ENCODE measurements at places on chromosomes 11 and 22. TPM values are rescaled to one million over a fixed set of nuclear protein-coding genes. Genes with fewer than 3 reads are reported as not detected.

- DNase-seq, result no peak
These were observed 60.7 kb upstream of the ALKBH3 start for GRCh38 chr11:43819926-43820325.

Gene MPPED2
- 50.4 TPM for total RNA-seq

Gene KCNE3
- total RNA-seq, result 1.5 TPM

GRCh38 chr22:46522797-46523196 is 14.6 kb downstream of the CELSR1 start:
- no peak for DNase-seq

DNA sequence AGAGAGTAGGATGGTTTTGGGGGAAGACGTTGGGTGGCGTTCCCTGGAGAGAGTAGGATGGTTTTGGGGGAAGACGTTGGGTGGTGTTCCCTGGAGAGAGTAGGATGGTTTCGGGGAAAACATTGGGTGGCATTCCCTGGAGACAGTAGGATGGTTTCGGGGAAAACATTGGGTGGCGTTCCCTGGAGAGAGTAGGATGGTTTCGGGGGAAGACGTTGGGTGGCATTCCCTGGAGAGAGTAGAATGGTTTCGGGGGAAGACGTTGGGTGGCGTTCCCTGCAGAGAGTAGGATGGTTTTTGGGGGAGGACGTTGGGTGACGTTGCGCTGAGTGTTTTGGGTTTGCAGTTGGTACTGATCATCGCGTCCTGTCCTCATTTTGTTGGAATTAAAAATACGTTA is 28.2 kb downstream of the IGHMBP2 start:
- no peak for DNase-seq

Gene SCGB1A1
- total RNA-seq, result not detected

- no peak for DNase-seq
These were observed 33.7 kb downstream of the ZC3H12C start for GRCh38 chr11:110126936-110127335.

Gene TUB
- total RNA-seq, result 76.3 TPM

- DNase-seq, result peak; percentile 15
These were observed 701 bp downstream of the TMEM216 start for GRCh38 chr11:61392981-61393595.

Gene SMIM38
- 1.4 TPM for total RNA-seq

GRCh38 chr11:118530683-118531596 is at the start of gene TMEM25:
TMEM25 (plus strand) TSS chr11:118531192; CDS start chr11:118531802, 610 bp downstream.
- DNase-seq, result peak; percentile 86

Gene HIC2
- 10.8 TPM for total RNA-seq

- no peak for DNase-seq
These were observed 107.7 kb downstream of the CADM1 start for GRCh38 chr11:115396533-115396932.

GRCh38 chr11:112655371-112655770 is 305.8 kb upstream of the NCAM1 start:
- peak; percentile 7 for DNase-seq

Gene MIF
- 95.4 TPM for total RNA-seq

- no peak for DNase-seq
These were observed 7.7 kb downstream of the LIF start for GRCh38 chr22:30238661-30239487.

Gene CD3D
- 0.91 TPM for total RNA-seq

- DNase-seq, result no peak
These were observed 3.9 kb downstream of the RHBDD3 start for GRCh38 chr22:29263791-29264276.

GRCh38 chr11:62430425-62430824 is 11.6 kb downstream of the SCGB1A1 start:
- DNase-seq, result no peak

- DNase-seq, result no peak
These were observed at the start of gene MS4A6A for GRCh38 chr11:60182541-60183330. MS4A6A (minus strand) TSS chr11:60183083; CDS start chr11:60181727, 1,356 bp downstream.

GRCh38 chr22:20885557-20886323 is 26.9 kb downstream of the SNAP29 start:
- peak; percentile 74 for DNase-seq

- no peak for DNase-seq
These were observed 12.4 kb downstream of the ADM start for GRCh38 chr11:10317151-10317755.

Gene KRTAP5-1
- total RNA-seq, result not detected

- no peak for DNase-seq
These were observed 512.5 kb downstream of the OPCML start for GRCh38 chr11:133019545-133020371.

GRCh38 chr11:69566001-69566400 is 75.0 kb upstream of the CCND1 start:
- DNase-seq, result no peak

DNA sequence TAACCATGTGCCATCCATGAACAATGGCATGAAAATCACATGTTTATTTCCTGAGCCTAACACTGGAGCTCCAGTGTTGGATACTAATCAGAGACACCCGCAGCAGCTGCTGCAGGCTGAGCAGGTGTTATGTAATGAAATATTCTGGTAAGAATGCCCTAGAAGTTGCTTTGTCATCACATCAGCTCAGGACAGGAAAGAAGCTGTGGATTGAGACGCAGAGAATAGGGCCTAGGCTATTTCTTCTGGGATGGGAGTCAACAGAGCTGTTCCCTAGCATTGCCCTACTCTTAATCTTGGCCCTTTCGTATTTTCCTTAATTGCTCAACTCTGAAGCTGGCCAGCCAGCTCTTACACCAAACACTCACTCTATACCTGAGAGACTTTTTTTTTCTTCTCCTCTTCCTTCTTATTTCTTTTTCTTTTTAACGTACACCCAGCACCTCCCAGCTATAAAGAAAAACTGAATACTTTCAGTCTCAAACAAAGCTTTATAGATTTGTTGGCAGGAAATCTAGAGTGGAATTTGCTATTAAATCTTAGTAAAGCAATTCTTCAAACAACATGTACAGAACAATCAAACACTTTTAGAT is 31.9 kb downstream of the RASSF10 start:
- no peak for DNase-seq

Gene INPP5J
- 0.73 TPM for total RNA-seq
